Activated CD8-positive, alpha-beta memory T cell treated with anti-CD3 and anti-CD28 coated beads, Interleukin-2, amount 50 U/mL, for 4 hours (primary cell): ENCODE measurements at places on chromosomes 6 and 20.
A peak's percentile ranks its signal among the peaks of the same experiment; 100 is the strongest.

DNA sequence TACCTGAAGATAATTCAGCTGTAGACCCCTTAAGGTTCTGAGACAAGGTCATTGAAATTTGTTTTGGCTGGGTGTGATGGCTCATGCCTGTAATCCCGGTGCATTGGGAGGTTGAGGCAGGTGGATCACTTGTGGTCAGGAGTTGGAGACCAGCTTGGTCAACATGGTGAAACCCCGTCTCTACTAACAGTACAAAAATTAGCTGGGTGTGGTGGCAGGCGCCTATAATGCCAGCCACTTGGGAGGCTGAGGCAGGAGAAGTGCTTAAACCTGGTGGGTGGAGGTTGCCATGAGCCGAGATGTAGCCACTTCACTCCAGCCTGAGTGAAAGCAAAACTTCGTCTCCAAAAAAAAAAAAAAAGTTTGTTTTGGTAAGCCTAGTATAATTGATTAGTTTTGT is 11.0 kb downstream of the SRSF3 start:
- DNase-seq, result no peak

GRCh38 chr6:45052325-45052724 is 275.8 kb upstream of the RUNX2 start:
- DNase-seq, result no peak

DNA sequence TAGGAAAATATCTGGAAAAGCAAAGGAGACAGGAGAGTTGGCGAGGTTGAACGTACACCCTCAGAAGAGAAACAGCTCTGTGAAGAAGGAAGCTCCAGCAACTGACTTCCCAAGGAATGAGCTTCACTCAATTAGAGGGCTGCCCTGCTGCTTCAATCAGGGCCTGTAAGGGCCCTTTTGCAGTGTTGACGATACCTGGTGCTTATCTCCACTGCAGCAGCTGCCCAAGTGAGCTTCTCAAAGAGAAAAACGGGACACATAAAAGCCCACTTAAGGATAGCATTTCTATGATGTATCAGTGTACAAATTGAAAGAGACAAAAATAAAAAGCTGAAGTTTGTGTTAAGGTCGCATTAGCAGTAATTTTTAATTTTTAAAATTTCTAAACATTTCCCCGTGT is 16.4 kb downstream of the SEC63 start:
- no peak for DNase-seq

DNA sequence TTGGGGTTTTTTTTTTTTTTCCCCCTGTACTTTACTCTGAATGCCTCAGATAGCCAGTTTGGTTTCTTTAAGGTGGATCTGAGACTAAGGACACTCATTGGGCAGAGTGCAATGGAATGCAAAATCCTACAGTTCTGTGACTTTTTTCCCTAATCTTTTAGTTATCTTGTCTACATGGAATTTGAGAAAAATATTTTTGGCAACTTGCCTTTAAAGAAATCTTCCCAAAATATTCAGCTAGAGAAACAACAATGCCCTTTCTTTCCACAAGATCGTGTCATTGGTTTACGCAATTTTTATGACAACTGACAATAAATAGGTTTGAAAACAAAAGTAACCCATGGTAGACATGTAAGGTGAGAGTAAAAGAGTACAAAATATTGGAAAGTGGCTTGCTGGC is 171.7 kb upstream of the LAMP5 start:
- DNase-seq, result no peak

DNA sequence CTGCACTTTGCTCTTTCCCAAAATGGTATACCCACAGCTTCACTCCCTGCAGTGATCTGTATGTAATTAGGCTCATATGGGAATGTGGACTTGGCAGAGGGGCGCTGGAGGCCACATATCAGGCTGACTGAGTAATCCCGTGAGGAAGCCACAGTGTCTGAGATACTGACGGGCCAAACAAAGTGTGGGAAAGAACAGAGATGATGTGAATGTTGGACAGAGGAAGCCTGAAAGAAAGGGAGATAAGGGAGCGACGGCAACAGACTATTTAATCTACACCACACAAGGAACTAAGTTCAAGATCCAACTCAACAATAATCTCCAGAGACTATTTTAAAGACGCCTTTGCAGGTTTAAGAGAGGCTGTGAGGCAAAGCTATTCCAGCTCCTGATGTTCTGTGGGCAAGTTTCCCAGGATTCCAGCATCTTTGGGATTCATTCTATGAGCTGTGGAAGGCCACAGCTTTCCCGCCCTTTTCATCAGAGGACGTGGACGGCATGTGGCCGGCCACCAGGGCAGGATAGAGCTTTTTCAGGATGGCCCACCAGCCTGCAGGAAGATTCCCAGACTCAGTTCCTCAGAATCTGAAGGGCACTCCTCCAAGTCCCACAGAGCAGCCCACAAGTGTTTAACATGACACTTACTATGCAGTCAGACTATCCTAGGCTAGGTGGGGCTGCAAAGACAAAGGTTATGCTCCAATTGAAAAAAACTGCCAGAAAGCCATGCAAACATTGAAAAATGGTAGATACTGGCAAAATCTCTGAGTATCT is 237.5 kb downstream of the ATXN1 start:
- no peak for DNase-seq

GRCh38 chr20:31494131-31494530 is 19.0 kb downstream of the REM1 start:
- DNase-seq, result no peak

- DNase-seq, result no peak
Measured at GRCh38 chr6:159118924-159119323, 50.3 kb upstream of the FNDC1 start.

- DNase-seq, result peak; percentile 45
Measured at GRCh38 chr6:25056130-25056529, 120.4 kb upstream of the RIPOR2 start.

DNA sequence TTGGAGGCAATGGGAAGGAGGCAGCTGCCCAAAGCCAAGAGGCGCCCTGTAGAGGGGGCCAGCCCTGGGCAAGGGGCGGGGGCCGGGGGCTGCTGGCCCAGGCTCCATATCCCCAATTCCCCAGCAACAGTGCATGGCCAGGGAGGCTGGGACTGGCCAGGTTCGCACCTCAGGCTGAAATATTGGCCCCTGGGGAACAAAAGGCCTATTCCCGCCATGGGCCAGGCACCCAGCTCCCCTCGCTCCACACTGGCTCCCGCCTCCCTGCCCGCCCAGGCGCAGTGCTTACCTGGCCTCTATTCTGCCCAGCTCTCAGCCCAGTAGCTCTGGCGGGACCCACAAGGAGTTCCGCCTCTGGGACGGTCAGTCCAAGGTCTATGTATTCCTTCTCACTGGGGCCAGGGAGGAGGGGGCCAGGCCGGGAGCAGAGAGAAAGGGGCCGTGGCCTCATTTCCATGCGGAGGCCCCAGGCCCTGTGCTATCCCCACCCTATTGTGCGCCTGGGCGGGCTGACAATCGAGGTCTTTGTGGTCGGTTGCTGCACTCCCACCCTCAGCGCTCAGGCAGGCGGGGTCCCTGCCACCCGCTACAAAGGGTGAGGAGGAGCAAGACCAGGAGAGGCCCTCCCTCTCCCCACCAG is 42.3 kb downstream of the YTHDF1 start:
- no peak for DNase-seq

DNA sequence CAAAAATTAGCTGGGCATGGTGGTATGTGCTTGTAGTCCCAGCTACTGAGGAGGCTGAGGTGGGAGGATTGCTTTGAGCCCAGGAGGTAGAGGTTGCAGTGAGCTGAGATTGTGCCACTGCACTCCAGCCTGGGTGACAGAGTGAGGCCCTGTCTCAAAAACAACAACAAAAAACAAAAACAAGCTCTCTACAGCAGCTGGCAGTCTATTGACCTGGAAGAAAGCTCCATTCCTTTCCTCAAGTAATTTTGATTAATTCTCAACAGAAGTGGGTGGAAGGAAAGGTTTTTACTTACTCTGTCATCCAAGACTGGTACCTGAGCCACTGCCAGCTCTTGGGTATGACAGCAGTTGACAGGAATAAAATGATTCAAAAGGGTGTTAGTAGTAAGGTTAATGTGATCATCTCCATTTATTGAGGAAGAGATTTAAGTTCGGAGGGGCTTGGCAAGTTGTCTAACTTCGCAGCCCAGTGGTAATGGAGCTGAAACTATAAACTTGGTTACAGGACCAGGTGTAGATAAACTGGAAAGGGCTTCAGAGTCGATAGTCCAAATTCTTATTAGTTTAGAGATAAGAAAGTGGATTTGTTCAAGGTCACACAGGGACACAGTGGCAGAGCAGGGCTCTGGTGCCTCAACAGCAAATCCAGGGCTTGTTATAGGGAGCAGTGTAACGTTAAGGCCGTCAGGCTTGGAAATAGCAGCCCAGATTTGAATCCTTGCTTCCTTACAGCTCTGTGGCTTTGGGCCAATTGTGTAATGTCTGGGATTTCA is 14.8 kb downstream of the SRSF3 start:
- no peak for DNase-seq

- no peak for DNase-seq
Measured at GRCh38 chr6:75052491-75052890, 153.4 kb downstream of the COL12A1 start.

- DNase-seq, result no peak
Measured at GRCh38 chr6:132100388-132100990, 149.3 kb upstream of the CCN2 start.

GRCh38 chr6:141783585-141783984 is 349.1 kb upstream of the GJE1 start:
- DNase-seq, result no peak

GRCh38 chr20:47956268-47956995 is 171.2 kb upstream of the SULF2 start:
- no peak for DNase-seq

- DNase-seq, result no peak
Measured at GRCh38 chr20:37773291-37773826, 79.5 kb downstream of the CTNNBL1 start.

- no peak for DNase-seq
Measured at GRCh38 chr6:164412566-164412965, 896.8 kb downstream of the C6orf118 start.

GRCh38 chr6:30097902-30098768 is 14.8 kb downstream of the TRIM31 start:
- DNase-seq, result no peak

DNA sequence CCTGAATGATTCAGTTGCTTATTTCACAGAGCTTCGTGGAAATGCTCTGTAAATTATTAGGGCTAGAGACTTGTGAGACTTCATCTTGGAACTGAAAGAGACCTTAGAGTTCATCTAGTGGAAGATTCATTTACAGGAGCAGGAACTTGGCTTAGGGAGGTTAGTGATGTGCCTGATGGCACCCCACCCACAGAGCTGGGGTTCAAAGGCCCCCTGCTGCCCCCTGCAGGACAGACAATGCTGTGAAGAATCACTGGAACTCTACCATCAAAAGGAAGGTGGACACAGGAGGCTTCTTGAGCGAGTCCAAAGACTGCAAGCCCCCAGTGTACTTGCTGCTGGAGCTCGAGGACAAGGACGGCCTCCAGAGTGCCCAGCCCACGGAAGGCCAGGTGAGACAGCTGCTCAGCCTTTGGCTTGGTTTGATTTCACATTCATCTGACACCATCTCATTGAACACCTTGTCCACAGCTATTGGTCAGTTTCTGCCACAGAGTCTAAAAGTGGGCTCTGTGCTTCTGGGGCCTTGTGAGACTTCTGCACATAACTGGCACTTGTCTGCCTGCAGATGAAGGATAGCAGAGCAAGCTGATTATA is 25.1 kb downstream of the MYBL2 start:
- DNase-seq, result peak; percentile 56

- no peak for DNase-seq
Measured at GRCh38 chr6:123663436-123663835, 26.7 kb upstream of the TRDN start.

- no peak for DNase-seq
Measured at GRCh38 chr6:154814063-154814462, 80.8 kb downstream of the SCAF8 start.

GRCh38 chr6:130453230-130453629 is 87.4 kb downstream of the TMEM200A start:
- DNase-seq, result no peak

DNA sequence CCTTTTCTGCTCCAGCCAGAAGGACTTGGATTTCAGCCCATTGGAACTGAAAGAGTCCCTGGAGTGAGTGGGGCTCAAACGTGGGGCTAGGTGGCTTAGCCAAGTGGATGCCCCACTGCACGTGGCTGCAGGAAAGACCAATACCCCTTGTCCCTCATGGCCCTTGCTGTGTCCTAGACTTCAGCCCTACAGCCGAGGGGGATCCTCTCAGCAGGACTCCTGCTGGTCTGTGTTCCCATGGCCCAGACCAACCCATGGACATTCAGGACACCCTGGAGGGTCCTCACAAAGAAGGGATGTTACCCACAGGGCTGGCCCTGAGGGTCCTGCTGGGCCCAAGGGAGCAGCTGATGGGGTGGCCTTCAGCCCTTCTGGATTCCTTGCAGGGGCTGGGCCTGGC is 30.0 kb upstream of the PHACTR3 start:
- DNase-seq, result no peak

GRCh38 chr20:20215976-20216727 is 151.8 kb upstream of the INSM1 start:
- no peak for DNase-seq

DNA sequence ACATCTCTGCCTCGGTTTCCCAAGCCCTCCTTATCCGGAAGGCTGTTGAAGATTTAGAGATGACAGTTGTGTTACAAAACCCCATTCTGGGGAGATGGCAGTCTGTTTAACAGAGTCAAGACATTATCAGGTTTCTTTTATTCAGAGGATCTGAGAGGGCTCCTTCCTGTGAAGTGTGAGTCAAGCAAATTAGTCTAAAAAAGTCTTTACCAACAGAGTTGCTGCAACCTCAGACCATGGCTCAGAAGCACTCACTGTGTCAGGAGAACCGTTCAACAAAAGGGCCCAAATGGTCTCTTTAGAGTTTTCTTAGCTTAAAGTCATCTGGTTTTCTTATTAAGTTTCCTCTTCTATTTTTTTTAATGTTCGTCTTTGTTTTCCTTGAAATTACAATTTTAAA is 717.8 kb downstream of the EPM2A start:
- no peak for DNase-seq

DNA sequence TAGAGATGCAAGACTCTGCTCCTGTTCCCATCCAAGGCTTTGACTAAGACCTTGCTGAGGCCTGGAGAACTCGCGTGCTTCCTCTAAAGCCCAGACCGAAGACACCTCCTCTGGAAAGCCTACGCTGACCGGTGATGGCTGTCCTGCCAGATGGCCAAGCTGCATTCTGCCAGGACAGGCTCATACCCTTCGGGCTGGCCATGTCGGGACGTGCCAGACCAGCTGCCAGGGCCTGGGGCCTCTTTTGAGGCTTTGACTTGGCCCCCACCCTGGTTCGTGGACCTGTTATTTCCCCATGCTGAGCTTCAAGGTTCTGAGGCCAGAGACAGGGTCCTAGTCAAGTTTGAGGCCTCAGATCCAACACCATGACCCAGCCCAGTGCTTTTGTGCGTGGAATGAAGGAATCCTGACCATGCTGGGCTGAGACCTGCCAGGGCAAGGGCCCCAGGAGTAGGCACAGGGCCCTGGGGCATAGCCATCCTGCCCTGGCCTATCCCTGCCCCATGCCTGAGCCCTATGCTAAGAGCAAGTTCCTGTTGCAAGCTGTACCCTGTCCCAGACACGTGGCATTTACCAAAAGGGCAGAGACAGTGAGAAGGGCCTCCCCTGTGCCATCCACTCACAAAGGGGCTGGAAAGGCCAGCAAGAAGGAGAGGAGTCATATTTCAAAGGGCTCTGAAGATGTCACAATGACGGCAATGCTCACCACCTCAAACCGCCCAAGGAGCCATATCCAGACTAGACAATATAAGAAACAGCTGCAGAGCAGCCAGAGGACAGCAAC is 42.8 kb downstream of the MRPL14 start:
- DNase-seq, result no peak
